ENCODE measurements at places on chromosomes 3 and 15.
A peak's percentile ranks its signal among the peaks of the same experiment; 100 is the strongest.

GRCh38 chr3:33115024-33115768 lies 1.4 kb downstream of the CRTAP start:
- DNase-seq = peak; percentile 94

DNA sequence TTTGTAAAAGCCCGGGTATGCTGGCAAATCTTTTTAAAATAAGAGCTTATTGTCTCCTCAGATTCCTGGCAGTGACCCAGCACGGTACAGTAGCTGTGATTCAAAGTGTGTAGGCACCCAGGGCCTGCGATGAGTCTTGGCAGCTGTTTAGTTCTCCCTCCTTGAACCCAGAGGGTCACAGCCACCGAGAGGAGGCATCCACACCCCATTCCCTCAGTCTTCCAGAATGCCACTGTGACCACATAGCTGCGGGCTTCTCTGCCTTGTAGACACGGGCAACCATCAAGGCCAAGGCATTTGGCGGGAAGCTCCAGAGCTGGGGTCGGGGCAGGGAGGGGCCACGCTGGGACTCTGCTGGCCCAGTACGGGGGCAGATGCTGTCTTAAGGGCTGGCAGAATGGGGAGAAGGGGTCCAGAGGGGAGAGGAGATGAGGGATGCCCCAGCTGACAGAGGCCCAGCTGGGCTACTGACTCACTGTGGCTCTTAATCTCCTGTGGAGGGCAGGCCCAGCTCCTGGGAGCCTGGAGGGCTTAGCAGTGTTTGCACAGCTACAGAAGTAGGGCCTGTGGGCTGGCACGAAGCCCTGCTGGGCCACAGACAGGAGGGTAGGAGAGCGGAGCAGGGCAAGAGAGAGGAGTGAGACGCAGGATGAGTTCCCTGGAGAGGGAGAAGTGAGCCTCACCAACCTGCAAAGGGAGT lies 68.8 kb upstream of the DLG1 start:
- DNase-seq = peak; percentile 97

GRCh38 chr3:121793078-121793477 lies 41.8 kb downstream of the IQCB1 start:
- DNase-seq = no peak

GRCh38 chr3:143998266-143998665 lies 26.6 kb downstream of the DIPK2A start:
- peak; percentile 82 for DNase-seq

DNA sequence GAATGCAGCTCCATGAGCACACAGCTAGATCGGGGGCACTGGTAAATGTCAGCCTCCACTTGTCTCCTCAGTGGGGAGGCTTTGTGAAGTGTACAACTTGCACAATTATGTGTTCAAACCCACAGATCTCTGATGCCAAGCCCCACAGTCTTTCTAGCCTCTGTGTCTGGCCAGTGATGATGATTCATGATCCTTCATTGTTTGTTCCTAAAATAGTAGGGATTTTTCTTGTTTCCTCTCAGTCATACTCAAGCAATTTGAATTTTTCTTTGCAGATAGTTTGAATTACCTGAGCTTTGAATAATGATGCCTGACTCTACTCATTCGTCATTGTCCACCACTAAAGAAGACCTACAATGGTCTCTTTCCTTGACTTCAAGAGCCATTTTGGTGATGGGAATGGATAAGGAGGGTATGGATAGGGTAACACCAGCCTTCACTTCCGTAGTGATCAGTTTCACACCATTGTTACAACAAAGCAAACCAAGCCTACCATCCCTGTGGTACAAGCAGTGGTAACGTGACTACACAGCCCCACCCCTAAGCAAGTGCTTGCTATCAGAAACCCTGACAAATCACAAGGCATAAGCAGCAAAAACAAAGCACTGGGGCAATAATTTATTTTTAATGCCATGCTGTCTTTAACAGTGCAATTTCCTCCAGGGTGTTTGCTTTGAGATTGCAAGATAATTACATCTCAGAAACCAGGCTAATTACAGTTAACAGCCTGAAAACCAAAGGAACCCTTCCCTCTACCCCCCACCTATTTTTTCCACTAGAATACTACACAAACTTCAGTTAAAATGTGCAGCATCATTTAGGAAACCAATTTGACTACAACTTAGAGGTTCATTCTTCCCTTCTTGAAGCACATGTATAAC lies 114.1 kb upstream of the PPP2R3A start:
- peak; percentile 73 for DNase-seq

GRCh38 chr3:194984622-194985021 lies 286.3 kb downstream of the XXYLT1 start:
- DNase-seq = no peak

DNA sequence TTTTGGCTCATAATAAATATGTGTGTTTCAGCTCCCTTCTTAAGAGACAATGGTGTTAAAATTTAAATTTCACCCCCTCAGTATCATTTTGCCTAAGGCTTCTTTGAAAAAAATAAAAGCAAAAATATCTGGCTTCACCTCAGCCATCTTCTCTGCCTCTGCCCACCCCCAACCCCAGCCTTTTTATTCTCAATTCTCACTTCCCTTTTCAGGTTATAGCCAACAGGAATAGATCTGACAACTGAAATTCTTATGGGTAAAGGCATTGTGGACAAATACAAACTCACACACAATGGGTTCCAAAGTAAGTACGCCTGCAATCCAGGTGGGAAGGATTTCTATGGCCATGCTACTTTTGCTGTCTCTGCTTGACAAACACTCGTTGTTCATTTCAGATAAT lies 399.0 kb upstream of the ARRDC4 start:
- DNase-seq = no peak

DNA sequence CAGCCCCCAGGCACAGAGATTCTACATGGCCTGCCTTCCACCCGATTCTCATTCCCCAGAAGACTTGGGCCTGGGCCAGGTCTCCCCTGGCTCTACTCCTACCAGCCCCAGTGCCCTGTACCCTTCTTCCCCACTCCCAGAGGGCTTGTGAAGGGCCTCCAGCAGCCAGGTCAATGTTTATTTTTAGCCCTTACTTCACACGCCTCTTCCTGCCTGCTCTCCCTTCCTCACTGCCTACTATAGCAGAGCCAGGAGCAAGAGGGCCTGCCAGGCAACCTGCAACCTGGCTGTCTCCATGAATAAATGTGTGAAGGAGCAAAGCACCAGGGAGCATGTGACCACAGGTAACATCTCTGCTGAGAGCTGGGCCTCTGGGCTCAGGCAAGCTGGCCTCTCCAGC lies 26.4 kb upstream of the APEH start:
- no peak for DNase-seq

- DNase-seq = no peak
Observed at GRCh38 chr3:12707449-12707848, 43.5 kb upstream of the RAF1 start.

DNA sequence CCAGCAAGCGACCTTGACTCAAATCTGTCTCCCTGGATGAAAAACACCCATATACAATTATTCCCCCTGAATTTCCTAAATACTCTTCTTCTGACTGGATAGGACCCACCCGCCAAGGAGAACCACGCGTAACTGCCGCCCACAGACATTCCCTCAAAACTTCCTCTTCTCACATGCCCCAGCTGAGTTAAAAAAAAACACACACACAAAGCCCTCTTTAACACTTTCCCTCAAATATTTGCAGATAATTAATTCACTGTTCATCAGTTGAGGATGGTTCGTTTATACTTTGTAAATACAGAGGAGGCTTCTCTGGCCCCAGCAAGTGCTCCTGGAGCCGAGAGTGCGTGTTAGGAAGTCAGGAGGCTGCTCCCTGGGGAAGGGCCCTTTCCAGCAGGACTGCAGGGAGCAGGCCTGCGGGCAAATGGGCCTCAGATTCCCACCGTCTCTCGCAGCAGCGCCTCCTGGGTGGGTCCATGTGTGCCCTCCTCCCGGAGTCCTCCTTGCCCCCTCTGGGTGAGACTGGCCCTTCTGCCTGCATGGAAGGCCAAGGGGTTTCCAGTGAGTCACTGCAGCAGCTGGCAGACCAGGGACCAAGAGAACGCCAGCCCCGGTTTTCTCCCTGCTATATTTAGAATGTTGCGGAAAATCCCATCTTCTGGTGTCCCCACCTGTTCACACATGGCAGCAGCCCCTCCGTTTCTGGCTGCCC lies 46.8 kb downstream of the MGLL start:
- DNase-seq = peak; percentile 77

DNA sequence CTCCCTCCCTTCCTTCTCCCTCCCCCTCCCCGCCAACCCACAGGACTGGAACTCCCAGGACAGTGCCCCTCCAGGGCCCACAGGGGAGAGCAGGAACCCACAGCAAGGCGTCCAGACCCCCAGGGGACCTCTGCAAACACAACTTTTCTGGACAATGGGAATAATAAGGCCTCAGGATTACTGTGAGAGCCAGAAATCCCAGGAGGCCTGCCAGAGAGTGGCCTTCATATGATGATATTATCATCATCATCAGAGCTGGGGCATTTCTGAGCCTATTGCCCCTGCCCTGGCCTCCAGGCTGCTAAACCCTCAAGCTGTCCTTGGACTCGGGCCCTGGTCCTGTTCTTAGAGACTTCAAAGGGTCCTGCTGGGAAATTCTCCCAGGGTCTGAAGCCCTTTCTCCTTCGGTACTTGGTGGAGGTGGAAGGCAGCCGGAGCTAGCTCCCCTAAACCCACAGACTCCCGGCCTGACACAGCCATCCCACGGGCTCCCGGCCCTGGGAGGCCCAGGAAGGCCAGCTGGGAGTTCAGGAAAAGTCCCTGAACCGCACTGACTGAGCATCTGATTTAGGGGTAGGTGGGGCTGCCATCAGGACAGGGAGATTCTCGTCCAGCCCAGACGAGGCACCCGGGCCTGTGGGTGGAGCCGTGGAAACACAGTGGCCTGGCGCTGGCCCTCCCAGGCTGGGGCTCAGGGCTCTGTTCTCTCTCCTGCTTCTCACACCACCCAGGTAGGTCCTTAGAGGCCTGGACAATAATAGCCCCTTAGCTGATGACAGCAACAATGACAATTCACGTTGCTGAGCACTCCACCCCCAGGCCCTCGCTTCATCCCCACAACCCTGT lies 4.9 kb downstream of the CALML4 start:
- DNase-seq = no peak

DNA sequence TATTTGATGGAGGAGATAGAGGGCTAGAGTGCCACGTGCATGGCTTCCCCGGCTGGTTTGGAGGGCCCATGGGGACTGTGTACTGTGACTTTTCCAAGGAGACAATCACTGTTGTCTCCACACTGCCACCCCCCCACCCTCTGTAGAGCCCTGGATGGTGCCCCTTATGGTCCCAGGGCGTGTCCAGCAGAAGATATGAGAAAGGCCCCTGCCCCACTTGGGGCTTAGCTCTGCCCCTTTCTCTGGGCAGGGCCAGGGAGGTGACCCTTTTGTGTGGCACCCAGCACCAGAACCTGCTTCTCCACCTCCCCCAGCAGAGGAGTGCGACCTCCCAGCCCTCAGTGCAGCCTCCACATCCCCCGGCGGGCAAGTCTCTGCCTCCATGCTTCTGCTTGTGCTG lies 32.1 kb downstream of the SPSB4 start:
- no peak for DNase-seq

DNA sequence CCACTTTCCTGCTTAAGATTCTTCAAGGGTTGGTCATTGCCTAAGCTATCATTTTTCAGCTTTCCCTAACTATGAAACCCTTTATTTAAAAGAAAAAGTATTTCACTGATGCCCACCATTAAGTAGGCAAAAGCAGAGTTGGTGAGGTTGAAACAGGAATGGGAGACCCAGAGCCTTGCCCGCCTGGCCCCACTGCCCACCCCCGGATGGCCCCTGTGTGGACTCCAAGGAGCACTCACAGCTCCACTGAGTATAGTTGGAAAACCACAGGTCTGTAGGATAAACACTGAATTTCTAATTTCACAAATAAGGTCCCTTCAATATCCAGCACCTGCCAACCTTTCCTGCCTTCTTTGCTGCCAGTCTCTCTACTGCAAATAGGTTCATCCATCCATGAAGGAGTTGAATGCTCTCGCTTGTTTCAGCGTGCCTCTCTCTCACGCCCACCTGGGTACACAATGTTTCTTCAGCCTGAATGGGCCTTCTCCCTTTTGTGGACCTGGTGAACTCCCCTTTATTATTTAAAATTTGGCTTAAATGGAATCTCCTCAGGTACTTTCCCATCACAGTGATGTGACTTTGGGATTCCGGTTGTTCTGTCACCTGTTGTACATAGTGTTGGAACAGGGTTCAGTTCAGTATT lies 8.7 kb upstream of the ACAP2 start:
- DNase-seq = peak; percentile 8

DNA sequence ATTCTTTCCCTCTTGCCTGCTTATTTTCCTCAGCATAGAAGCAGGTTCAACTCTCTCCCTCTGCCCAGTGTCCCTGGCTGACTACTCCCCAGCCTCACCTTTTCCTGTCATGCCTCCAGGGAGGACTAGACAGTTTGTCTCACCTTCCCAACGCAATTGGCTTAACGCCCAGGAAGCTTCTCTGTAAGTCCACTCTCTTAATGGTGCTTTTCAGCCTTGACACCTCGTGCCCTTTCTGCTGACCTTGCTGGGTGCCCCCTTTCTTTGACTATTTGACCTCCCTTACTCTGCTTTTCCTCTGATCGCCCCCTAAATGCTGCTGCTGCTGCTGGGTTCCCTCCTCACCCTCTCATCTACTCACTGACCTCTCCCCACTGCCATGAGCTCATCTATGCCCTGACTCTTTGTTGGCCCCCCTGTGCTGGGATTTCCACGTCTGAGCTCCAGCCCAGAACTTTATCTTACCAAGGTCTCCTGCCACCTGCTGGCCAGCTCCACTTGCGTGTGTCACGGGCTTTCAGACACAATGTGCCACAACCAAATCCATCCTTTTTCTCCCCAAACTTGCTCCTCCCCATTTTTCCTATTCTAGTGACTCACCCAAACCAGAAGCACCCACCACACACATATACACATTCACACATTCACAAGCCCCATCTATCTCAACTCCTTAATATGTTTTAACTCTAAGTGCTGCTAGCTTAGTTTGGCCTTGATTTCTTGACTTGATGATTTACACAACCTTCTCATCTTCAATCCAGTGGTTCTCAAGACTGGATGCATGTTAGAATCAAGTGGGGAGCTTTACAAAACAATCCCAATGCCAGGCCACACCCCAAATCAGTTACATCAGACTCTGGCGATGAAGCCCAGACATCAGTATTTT lies 16.6 kb downstream of the EPB42 start:
- DNase-seq = peak; percentile 77

DNA sequence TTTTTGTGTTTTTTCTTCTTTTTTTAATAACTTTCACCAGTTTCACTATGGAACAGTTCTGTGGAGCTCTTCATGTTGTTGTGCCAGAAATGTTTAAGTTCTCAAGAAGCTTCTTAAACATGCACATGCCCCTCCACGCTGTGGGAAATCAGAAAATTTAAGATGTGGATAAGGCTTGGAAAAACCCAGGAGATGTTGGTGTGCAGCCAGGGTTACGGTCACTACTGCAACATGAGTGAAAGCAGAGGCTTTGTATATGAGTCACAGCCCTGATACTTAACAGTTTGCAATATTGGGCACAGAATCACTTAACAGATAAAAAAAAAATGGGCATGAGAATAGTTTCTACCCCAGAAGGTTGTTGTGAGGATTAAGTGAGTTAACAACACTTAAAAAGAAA lies 399.9 kb downstream of the LRTM1 start:
- peak; percentile 87 for DNase-seq

Data from astrocyte of the hippocampus (primary cell).